ENCODE measurements at places on chromosomes 12 and 14. TPM values are rescaled to one million over a fixed set of nuclear protein-coding genes. Genes with fewer than 3 reads are reported as not detected.

DNA sequence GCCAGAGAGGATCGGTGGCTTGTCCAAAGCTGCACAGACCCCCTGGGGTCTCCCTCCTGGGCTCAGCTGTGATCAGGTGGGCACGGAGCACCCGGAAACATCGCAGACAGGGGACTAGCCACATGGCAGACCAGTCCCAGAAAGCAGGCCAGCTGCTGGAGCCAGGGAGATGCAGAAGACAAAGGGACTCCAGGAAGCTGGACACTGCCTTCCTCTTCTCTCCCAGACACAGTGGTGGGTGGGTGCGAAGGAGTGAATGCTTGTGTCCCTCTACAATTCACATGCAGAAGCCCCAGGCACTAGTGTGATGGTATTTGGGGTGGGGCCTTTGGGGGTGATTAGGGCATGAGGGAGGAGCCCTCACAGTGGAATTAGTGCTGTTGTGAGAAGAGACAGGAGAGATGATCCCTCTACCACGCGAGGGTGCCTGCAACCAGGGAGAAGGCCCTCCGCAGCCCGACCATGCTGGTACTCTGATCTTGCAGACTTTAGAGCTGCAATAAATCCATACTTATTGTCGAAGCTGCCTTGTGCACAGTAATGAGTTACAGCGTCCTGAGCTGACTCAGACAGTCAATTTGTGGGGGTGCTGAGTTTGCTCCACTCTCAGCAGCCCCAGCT is 95.2 kb downstream of the CALM1 start:
- DNase-seq, result no peak

- no peak for DNase-seq
Measured at GRCh38 chr12:1931642-1932041, 13.2 kb upstream of the CACNA2D4 start.

DNA sequence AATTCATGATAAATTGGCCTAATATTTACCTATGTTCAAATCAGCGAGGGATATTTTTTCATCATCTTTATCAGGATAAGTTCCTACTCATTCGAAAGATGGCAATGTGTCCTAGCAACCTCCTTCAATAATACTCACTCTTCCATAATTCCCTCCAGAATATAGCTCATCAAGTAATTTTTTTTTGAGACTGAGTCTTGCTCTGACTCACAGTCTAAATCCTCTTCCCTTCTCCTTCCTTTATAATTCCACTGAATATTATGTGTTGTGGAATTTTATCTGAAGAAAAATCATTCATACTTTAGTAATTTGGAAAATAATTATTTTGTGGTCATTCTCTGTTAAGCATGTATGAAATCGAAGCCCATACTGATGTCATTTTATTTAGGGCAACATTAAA is 663.8 kb downstream of the FLRT2 start:
- no peak for DNase-seq

DNA sequence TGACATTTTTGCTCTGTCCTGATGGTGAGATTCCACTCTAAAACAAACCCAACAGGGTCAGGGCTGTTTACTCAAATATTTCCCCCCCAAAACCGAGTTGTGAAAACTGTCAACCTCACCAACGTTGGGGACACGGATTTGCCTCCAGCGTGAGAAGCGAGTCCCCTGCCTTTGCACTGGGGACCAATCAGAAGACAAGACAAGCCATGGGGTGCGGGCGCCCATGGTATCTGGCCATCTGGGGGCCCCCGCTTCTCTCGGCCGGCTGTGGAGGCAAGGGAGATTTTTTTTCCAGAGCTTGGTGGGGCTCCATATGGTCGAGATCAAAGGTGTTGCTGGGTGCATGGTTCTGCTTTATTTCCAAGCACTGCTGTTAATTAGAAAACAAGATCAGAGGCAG is 272.1 kb downstream of the BCL11B start:
- no peak for DNase-seq

DNA sequence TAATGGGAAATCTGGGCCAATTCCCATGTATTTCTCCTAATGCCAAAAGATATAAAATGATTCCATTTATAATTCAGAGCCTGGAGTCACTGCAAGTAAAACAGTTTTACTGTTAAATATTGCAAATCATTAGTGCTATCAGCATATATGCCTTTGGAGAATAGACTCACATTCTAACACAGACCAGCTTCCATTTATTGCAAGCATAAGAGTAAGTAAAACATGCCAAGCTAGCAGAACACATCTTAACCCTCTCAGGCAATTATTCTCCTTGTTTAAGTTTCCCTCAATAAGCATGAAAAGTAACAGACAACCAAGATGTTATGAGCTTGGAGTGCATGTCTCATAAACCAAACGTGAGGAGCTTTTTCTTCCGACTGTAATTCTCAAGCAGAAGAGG is 173.9 kb upstream of the GRIP1 start:
- no peak for DNase-seq

GRCh38 chr12:32476446-32476845 is 77.1 kb downstream of the FGD4 start:
- DNase-seq, result no peak

DNA sequence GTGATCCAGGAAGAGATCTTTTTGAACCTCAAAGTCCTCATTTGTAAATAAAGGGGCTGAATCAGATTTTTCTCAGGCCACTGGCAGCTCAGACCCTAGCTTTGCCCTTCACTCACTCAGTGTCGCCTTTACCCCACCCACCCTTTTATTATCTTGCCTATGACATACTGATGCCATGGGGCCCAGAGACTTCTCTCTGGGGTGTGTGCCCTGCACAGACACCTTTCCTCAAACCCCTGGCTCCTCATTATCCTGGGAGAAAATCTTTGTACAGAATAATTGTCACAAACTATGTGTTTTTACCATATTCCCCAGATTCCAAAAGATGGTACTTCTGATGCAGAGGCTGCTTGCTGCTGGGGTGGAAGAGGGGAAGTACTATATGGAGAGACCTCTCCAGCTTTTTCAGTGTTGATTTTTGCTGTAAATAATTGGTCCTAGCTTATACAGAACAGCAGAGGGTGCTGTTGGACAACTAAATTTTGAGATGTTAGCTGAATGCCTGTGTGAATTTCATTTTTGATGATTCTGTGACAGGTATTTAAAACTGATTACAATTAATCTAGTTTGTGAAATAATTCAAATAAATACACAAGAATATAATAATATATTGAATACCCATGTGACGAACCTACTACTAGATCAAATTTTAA is 53.9 kb upstream of the DCD start:
- no peak for DNase-seq

- no peak for DNase-seq
Measured at GRCh38 chr14:73794146-73794545, 57.5 kb upstream of the PTGR2 start.

DNA sequence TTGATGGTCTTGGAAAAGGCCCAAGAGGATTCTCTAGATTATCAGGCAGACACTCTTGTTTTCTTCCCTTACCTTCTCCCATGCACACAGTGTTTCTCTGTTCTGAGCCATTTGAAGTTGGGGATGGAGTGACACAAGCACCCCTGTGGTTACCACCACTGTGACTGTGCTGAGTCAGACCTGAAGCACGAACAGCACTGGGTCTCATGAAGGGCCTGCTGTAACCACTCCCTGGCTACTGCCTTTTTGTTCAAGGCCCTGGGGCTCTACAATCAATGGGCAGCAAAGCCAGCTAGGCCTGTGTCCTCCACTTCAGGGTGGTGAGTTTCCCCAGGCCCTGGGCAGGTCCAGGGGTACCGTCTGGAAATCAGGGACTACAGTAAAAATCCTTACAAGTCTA is 65.5 kb downstream of the TSPAN8 start:
- DNase-seq, result no peak

DNA sequence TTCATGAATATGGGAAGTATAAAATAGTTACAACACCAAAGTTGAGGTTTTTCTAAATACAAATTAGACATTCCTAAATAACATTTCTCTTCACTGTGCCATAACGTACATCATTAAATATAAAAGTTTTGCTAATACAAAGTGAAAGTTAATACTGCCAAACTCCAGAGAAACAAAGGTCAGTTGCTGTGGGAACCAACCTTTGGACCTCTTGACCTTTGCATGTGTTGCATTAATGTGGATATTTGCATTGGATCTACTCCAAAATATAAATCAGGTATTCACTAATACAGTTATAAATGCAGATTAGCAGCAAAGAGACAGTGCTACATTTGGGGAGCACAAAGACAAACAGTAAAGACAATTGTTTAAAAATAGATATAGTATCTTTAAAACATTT is 366.0 kb upstream of the USP15 start:
- DNase-seq, result no peak

GRCh38 chr12:111437816-111438454 is 32.2 kb downstream of the SH2B3 start:
- DNase-seq, result peak; percentile 70

Gene EML1
- 11.8 TPM for total RNA-seq

Gene SLCO1A2
- not detected for total RNA-seq

Gene TCL1B
- total RNA-seq, result not detected

Gene SETD1B
- 1.1 TPM for total RNA-seq

Gene OAS1
- 7.8 TPM for total RNA-seq

Gene RNF41
- total RNA-seq, result 107 TPM

Gene LRRC43
- not detected for total RNA-seq
